ENCODE measurements at places on chromosomes 2 and 18.

GRCh38 chr2:10196110-10196892, 73.8 kb downstream of the RRM2 start:
- no peak for DNase-seq

GRCh38 chr2:95179451-95179850, 13.8 kb downstream of the ZNF2 start:
- no peak for DNase-seq

- DNase-seq, result no peak
These were observed 119.0 kb upstream of the ZBTB14 start for GRCh38 chr18:5414546-5414945.

- no peak for DNase-seq
These were observed 98.2 kb upstream of the SMAD2 start for GRCh38 chr18:48028696-48029095.

DNA sequence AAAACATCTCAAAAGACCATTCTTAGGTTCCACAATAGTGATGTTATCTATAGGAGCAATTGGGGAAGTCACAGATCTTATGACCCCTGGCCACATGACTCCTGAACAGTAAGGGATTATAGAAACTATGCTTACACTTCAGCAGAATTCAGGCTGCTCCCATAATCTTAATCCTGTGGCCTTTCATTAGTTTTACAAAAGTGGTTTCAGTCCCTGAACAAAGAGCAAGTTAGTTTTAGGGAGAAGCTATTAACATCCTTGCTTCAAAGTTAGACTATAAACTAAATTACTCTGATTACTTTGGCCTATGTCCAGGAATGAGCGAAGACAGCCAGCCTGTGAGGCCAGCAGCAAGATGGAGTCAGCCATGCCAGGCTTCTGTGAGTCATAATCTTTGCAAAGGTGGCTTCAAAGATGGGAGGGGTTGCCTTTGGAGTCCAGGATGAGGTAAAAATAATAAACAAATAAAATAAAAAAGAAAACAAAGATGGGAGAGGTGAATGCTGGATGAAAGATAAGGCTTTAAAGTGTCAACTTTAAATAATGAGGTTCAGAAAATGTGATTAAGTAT, 168.7 kb upstream of the NDUFV2 start:
- no peak for DNase-seq

DNA sequence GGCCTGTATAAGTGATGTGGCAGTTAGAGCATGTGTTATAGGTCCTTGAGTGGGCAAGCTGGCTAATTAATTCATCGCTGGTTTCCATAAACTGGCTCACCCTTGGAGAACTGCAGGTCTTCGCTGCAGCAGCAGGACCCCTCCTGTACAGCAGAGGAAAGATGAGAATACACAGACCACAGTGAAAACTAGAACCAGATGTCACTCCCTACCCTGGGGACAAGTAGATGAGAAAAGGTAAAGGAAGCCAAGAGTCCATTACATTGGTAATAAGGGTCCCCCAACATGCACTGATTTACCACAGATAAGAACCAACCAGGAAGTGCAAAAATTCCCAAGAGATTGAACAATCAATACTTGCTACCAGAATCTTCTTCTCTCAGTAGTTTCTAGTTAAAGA, 415.6 kb upstream of the LYPD1 start:
- DNase-seq, result no peak

GRCh38 chr2:232139171-232139594, 177.7 kb downstream of the DIS3L2 start:
- DNase-seq, result no peak

GRCh38 chr2:20370191-20370590, 19.5 kb upstream of the PUM2 start:
- no peak for DNase-seq

GRCh38 chr2:96870626-96871255, 861 bp upstream of the SEMA4C start:
- no peak for DNase-seq

GRCh38 chr2:135817951-135818350, 19.0 kb downstream of the LCT start:
- DNase-seq, result no peak

DNA sequence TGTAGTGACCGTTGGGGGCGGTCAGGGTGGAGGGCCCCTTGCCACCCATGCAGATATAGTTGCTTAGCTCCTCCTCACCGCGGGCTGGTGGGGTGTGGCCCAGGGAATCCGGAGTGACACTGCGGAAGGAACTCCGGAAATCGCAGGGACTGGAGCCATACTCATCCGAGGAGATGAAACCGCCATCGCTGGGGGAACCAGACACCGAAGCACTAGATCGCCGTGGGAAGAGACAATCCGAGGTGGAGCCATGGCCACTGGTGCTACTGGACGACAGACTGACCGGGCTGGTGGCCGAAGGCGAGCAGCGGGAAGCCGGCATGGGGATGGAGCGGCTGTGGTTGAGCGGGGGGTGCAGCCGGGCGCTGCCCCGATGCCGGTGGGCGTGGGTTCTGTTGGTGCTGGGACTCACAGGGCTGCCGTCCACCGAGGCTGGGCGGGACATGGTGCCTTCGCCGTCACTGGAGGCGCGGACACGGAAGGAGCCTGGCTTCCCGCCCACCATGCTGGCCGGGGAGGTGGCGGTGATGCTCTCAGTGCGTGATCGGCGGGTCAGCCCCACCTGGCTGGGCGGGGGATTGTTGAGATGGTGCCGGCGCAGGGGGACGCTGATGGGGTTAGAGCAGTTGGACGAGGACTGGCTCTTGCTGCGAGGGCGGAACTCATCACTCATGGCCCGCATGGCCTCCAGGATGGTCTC, 2.2 kb downstream of the IRS1 start:
- peak; percentile 64 for DNase-seq

GRCh38 chr18:55732227-55733106, 144.5 kb upstream of the TCF4 start:
- no peak for DNase-seq

- DNase-seq, result no peak
These were observed 716 bp upstream of the SLC39A10 start for GRCh38 chr2:195656161-195656858.

DNA sequence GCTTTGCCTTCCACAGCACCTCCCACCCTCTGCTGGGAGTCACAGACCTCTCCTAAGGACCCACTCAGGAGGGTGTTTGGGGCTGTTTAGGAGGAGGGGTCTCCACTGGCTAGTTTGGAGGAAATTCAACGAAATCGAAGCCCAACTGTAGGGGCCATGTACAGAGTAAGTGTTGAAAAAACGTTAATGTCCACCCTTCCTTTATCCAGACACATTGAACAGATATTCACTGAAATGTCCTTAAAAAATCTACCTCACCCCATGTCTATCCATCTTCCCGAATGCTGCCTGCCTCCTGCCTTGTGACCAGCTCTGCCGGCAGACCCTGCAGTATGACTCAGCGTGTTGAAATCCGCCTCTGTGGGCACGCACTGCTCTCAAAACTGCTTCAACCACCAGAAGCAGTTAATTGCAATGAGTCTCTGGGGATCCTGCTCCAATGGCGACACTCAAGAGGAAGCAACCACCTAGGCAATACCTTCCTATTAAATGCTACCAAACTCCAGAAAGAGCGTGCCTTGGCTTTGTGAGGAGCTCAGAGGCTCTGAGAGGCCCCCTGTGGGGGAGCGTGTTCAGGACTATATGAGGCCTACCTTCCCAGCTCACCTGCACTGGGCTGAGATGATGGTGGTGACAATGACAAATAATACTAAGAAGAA, 61.4 kb upstream of the RTN4 start:
- peak; percentile 75 for DNase-seq

DNA sequence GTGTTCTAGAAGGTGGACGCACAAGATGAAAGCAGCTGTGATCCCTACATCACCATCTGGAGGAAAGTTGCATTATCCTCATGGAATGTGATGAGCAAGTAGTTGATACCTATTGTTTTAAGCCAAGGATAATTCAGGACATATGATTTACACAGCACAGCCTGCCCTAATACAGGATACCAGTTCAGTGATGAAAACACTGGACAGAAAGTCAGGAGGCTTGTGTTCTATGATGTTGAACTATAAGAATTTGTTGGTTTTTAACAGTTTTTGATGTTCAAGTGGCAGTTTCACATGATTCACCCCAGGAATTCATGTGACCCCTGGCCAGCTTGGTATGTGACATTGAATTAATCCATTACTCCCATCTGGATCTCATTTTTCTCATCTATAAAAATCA, 6.2 kb upstream of the CHST10 start:
- no peak for DNase-seq

DNA sequence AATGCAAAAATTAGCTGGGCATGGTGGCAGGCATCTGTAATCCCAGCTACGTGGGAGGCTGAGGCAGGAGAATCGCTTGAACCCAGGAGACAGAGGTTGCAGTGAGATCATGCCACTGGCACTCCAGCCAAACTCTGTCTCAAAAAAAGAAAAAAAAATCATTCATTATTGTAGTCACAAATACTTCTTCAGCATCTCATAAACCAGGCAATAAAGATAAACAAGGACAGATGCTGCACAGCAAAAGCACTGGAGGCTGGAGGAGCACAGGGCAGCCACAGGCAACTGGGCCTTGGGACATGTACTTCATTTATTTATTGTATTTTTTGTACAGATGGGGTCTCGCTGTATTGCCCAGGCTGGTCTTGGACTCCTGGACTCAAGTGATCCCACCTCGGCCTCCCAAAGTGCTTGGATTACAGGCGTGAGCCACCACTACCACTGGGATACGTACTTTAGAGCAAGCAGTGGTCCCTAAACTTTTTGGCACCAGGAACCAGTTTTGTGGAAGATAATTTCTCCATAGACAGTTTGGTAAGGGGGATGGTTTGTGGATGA, 16.8 kb upstream of the MAT2A start:
- DNase-seq, result no peak

DNA sequence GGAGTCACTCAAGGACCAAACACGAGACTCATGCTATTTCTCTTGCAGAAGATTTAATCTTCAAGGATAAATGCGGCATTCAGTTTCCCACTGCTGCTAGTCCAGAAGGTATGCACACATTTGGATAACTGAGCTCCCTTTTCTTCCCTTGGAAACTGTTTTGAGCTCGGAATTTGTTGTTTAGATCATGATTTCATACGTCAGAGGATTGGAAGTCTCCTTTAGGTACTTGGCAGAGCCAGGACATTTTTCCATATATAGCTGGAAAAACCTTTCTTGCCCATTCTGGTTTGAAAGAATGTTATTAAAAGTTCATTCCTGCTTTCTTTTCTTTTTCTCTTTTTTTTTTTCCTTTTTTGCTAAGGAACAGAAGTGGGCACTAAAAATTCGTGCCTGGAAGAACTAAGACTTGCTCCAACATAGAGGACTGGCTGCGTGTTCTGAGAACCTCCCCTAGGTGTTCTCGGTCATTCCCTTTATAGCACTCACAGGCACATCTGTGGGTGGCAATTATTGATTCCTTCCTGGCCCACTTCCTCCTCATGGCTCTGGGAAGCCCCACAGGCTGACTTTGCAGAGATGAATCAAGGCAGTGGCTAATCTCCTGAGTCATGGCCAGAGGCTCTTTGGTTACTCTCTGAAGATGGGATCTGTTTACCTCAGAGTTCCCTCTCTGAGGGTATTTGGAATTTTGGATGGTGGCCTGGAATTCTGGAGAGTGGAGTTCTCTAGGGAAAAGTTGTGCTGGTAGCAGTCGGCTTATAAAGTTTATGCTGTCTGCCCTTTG, 104.8 kb downstream of the PLCL1 start:
- DNase-seq, result peak; percentile 70

- DNase-seq, result no peak
These were observed 33.6 kb upstream of the EFEMP1 start for GRCh38 chr2:55957142-55957541.

- DNase-seq, result no peak
These were observed 176.4 kb upstream of the RAB6C start for GRCh38 chr2:129803032-129803431.

GRCh38 chr2:197273485-197273884, 37.1 kb downstream of the ANKRD44 start:
- DNase-seq, result no peak

- no peak for DNase-seq
These were observed 9.4 kb upstream of the GNLY start for GRCh38 chr2:85684806-85685205.

- no peak for DNase-seq
These were observed 3.6 kb upstream of the RNF144A start for GRCh38 chr2:6913415-6914157.

DNA sequence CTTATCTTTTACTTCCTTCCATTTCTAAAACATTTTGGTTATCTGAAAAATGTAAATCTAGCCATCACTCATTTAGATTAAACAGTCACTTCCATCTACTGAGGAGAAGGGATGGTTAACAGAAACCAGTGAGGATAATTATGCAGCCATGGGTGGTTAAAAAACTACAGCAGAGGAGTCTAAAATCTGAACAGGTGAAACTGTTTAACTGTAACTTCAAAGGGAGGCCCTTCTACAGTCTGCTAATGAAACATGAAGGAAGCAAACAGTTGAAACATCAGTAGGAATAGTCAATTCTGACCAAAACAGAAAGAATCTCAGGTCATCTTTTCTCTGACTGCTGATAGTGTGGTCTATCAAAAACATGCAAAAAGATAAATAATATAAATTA, 71.0 kb downstream of the DTNB start:
- DNase-seq, result no peak

DNA sequence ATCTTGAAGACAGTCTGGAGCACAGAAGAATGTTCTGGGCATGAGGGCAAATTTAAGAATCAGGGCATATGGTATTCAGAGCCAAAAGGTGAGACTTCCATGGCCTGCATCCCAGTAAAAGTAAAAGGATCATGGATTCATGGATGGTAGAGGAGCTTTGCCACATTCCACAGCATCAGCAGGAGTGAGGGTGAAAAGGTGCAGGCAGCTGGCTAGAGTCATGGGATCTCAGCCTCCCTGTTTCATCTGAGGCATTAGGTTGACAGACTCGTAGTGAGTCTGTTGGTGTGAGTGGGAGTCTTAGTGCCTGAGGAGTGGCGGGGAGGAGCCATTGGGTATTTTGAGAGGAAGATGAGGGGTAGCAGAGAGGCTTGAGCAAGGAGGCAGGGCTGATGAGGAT, 301.6 kb downstream of the CYP26B1 start:
- DNase-seq, result no peak

GRCh38 chr2:72104821-72105588, 42.7 kb downstream of the CYP26B1 start:
- no peak for DNase-seq

GRCh38 chr18:25713103-25713502, 361.1 kb upstream of the ZNF521 start:
- no peak for DNase-seq

DNA sequence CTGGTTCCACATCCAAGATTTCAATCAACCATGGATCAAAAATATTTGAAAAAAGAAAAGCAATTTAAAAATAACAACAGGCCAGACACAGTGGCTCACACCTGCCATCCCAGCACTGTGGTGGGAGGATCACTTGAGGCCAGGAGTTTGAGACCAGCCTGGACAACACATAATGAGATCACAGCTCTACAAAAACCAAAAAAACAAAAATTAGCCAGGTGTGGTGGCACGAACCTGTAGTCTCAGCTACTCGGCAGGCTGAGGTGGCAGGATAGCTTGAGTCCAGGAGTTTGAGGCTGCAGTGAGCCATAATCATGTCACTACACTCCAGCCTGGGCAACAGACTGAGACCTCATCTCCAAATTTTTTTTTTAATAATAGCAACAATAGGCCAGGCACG, 13.4 kb upstream of the SPATA3 start:
- no peak for DNase-seq

Measured in T1000 (cell line).